Endodermal cell (in vitro differentiated cells): ENCODE measurements at places on chromosomes 16 and 17.

- no peak for DNase-seq
These were observed 47.8 kb upstream of the FBXO47 start for GRCh38 chr17:39014795-39015545.

DNA sequence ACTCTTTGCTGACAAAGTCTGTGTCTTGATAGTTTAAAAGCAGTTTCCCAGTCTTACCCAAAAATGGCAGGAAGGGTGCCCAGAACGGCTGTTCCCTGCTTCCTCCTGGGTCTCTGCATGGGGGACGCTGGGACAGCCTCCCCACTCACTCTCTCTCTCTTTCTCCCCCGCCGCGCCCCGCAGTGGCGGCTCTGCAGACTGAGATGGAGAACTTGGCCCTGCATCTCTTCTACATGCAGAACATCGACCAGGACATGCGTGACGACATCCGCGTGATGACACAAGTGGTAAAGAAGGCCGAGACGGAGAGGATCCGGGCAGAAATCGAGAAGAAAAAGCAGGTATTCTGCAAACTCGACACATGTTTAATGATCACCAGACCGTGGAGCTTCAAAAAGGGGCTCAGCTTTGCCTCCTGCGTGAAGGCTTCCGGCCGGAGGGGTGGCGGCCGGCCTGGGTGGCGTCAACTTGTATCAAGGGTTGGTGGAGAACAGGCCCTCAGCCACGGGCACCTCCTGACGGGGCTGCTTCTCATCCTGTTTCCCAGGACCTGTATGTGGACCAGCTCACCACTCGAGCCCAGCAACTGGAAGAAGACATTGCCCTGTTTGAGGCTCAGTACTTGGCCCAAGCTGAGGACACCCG lies 22.0 kb downstream of the CCDC40 start:
- DNase-seq, result no peak

DNA sequence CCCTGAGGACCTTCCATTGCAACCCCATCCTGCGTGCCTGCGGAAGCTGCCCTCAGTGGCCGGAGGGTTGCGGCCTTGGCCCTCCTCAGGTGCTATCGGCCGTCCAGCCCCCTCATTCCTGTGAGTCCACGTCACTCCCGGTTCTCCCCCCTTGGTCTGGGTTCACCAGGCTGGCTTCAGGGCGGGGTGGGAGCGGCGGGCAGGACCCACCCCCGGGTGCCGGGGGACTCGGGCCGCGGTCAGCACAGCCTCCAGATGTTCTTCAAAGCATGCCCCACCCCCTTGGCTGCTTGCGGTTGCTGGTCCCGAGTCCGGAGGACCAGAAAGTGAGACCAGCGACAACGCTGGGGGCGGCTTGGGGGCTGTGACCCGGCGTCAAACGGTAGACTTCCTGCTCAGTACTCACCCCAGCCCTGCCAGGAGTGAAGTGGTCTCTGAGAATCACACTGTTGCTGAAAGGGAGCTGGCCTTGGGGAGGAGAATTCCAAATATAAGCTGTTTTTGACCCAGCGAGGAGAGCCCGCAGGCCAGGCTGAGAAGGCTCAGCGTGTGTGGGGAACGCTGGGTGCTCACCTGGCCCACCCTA lies 4.5 kb downstream of the ZNF469 start:
- DNase-seq, result no peak

DNA sequence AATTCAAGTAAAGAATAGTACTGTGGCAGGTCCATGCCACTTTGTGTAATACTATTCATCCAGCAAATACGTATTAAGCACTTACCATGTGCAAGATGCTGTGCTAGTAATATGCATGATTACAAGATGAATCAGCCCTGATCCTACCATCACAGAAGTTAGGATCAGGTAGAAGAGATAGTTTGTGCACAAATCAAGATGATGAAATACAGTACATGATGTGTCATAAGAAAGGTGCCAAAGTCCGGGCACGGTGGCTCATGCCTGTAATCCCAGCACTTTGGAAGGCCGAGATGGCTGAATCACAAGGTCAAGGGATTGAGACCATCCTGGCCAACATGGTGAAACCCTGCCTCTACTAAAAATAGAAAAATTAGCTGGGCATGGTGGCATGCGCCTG lies 10.9 kb downstream of the COG4 start:
- no peak for DNase-seq

DNA sequence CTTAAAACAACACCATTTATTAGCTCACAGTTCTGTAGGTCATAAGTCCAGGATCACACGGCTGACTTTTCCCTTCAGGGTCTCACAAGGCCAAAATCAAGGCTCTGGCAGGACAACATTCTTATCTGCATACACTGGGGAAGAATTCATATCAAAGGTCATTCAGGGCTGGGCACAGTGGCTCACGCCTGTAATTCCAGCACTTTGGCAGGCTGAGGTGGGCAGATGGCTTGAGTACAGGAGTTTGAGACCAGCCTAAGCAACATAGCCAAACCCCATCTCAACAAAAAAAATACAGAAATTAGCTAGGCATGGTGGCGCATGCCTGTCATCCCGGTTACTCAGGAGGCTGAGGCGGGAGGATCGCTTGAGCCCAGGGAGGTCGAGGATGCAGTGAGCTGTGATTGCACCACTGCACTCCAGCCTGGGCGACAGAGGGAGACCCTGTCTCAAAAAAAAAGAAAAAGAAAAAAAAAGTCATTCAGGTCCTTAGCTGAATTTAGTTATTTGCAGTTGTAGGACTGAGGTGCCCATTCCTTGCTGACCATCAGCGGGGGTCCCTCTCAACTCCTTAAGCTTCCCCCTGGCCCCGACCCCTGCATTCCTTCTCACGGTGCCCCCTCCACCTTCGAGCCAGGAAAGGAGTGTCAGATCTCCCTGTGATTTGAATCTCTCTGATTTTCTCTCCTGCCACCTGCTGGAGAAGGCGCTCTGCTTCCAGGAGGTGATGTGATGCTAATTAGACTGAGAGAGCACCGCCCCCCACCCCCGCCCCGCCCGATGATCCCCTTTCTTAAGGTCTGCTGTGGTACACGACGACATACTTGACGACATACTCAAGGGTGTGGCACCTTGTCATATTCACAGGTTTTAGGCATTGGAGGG lies 91.8 kb upstream of the CLEC18A start:
- peak; percentile 91 for DNase-seq

DNA sequence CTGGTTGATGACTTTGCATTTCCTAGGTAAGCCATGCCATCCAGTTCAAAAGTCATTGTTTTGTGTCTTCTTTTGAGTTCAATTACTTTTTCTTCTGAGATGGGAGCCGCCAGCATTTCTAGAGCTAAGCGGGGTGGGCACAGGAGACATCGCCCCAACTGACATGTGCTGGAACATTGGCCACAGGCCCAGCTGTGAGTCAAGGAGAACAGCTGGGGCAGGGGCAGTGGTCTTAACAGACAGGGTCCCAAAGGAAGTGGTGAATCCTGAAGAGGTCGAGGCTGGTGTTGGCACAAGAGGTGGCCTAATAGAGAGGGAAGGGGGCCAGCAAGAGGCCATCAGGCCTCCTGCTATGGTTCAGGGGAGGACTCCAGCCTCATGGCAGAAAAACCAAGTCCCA lies 17.1 kb downstream of the RAB11FIP4 start:
- peak; percentile 40 for DNase-seq

GRCh38 chr16:2905241-2905987 lies 6.3 kb upstream of the FLYWCH1 start:
- peak; percentile 100 for DNase-seq

DNA sequence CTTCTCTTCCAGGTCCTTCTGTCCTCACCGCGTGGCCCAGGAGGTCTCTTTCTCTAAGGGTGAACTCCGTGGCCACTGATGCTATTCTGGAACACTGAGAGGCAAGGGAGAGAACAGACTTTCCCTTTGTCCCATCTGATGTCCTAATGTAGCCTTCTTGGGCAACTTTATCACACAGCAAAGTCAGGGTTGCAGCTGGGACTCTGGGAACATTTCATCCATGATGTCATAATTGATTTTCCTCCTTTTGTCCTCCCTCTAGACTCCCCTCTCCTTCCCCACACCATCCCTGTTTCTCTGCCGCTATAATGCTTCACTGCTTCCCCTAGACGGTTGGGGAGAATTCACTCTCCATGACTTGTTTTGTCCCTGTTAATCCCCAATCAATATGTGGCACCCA lies 201.0 kb downstream of the SHISA9 start:
- DNase-seq, result no peak

- DNase-seq, result no peak
These were observed 75.5 kb downstream of the RPA1 start for GRCh38 chr17:1905190-1905913.

- peak; percentile 94 for DNase-seq
These were observed 17.9 kb downstream of the CASKIN1 start for GRCh38 chr16:2178321-2179106.

DNA sequence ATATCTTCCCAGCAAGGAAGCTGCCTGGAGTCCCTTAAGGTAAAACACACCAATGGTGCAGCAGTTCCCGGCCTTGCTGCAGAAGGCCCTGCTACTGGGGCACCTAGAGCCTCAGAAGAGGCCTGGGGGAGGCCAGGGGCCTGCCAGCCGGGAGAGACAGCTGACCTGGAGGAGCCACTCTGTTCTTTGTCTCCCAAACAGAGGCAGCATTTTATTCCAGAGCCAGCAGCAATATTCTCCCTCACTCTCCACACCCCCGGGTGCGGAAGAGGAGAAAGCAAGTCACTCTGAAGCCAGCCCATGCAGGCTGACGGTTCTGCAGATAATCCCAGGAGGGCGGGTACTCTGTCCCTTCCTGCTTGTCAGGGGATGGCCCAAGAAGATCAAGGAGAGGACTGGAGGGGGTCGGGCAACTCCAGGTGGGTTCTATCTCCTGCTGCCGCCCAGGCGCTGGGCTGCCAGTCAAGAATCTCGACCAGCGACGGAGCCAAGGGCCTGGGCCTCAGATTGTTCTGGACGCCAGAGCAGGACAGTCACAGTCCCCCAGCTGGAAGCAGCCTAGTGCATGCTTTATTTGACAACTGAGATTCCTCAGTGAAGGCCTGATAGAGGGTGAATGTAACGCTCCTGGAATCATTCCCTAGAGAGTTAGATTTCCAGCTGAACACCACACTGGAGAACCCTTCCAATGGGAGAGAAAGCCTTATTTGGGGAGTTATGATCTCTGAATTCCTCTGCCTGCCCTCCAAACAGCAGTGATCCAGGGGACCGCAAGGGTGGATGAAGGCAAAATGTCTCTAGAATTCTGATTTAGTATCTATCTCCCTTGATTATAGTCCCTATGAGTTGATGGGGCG lies 1.1 kb upstream of the KIFC3 start:
- DNase-seq, result peak; percentile 85

DNA sequence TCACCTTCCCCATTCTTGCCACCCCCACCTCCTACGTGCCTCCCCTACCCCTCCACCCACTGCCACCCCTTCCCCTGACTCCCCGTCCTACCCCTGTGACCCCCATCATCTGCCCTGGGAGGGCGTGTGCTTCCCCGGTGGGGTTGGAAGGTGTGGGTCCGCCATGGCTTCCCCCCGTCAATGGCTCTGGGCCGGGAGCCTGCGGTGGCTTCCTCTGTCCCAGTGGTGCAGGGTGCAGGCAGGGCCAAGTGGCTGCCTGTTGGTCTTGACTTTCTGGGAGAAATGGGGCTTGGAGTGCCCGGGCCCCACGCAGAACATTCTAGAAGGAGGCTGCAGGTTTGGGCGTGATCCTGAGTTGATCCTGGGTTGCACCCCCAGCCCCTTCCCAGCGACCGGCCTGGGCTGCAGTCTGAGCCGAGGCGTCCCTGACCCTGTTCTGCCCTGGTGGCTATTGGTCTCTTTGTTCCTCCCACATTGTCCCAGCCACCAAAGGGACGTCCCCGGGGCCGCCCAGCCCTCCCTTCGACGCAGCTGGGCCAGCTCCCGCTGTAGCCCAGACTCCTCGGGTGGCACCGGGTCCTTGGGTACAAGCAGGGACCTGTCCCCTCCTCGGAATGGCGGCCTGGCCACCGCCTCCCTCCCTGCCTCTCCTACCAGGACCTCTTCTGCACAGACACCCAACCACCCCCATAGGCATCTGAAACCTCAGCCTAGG lies 25.7 kb downstream of the GSE1 start:
- no peak for DNase-seq

GRCh38 chr16:85557083-85557970 lies 55.8 kb upstream of the GSE1 start:
- DNase-seq, result peak; percentile 77

GRCh38 chr16:81484908-81485624 lies 40.5 kb downstream of the CMIP start:
- no peak for DNase-seq

DNA sequence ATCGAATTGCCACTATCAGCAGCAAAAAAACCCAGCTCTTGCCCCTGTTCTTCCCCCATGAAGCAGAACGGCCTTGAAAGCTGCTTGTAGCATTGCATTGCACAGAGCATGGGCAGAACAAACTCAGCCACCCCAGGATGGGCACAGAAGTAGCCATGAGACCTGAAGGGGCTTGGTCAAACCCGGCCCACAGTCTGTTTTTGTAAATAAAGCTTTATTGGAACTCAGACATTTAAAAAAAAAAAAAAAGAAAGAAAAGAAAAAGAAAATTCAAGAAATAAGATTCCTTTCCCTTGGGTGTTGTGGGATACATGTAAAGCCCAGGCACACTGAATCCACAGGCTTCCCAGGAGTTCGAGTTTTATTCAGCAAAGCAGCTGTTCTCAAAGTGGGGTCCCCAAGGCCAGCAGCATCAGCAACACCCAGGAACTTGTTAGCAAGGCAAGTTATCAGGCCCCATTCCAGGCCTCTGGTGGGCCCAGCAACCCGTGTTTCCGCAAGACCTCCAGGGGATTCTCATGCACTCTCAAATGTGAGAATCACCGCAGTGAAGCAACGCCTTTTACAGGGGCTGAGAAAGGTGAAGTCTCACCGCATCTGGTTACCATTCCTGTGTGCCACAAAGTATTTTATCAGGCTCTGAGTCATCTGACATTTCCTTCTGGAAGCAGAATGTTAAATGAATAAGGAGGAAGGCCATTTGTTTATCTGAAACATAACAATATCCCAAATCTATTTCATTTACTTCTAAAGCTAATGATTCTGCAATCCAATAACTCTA lies 108.2 kb downstream of the SLC39A11 start:
- peak; percentile 77 for DNase-seq

- peak; percentile 82 for DNase-seq
These were observed 1.7 kb upstream of the CBX8 start for GRCh38 chr17:79798299-79799173.

GRCh38 chr17:32307658-32308057 lies 34.3 kb downstream of the C17orf75 start:
- no peak for DNase-seq

GRCh38 chr17:67656494-67657203 lies 61.1 kb upstream of the NOL11 start:
- DNase-seq, result no peak

- DNase-seq, result no peak
These were observed 3.9 kb downstream of the TBX4 start for GRCh38 chr17:61456061-61456681.

GRCh38 chr16:30829130-30830071 lies 42.4 kb upstream of the ZNF629 start:
- no peak for DNase-seq
